Fibroblast of mammary gland (primary cell): ENCODE measurements at places on chromosomes 3 and 15.
A peak's percentile ranks its signal among the peaks of the same experiment; 100 is the strongest.

- DNase-seq = peak; percentile 52
Observed at GRCh38 chr3:126845920-126846715, 136.8 kb upstream of the PLXNA1 start.

- DNase-seq = peak; percentile 89
Observed at GRCh38 chr15:101126618-101127505, 125.0 kb downstream of the CHSY1 start.

- peak; percentile 5 for DNase-seq
Observed at GRCh38 chr3:94862703-94863102, 799.8 kb downstream of the NSUN3 start.

DNA sequence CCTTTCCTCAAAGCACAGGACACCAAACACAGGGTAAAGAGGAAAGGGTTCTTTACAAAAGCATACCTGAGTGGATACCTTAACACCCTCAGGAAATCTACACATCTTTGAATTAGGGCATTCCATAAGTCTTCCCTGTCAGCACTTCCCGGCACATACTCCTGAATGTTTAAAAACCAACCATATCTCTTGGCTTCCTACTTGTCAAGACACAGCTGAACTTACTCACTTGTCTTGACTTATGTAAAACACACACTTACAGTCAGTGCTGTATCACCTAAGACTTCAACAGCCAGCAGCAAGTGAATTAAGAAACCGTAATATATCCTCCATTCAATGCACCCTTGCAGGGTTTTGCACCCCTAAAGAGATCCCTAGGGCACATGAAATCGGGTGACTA, 17.5 kb downstream of the IL1RAP start:
- no peak for DNase-seq

DNA sequence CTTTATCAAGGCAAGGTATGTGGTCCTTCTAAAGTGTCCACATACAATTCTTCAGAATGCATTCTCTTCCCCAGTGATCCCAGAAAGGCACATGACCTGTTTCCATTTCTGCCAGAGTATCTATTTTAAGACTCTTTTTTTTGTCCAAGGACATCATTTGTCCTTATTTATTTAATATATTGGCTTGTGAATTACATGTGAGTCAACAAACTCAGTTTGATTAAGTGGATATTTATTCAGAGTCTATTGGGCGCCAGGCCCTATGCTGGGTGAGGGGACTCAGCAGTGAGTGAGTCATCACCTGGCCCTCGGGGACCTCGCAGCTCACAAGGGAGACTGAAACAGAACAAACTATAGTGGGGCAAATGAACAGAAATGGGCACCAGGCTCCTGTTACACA, 136.8 kb downstream of the SNRK start:
- peak; percentile 76 for DNase-seq

DNA sequence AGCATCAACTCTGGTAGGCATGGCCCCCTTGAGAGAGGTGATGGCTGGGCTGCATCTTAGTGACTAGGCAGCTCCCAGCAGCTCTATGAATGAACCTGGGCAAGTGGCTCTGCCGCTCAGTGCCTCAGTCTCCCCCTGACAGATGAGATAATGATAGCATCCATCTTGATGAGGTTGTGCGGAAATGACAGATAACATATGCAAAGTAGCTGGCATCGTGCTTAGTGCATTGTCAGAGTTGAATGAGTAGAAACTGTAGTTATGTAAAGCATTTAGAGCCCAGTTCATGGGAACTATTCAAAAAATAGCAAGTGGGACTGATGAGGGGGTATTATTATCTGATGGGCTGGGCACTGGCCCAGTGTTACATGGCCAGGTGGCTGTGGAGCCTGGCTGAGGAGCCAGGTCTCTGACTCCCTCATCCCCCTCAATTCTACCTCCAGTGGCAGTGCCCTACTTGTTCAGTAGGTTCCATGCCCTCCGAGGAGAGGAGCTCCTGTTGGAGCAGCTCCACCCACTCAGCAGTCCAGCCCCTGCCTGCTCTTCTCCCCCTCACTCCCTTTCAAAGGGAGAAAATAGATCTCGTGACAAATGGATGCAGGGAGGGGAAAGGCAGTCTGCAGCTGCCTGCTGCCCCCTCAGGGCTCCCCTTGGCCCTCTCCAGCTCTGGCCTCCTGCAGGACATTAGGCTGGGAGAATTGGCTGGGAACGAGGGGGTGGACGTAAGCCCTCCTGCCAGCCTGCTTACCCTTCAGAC, 6.6 kb downstream of the PRKCD start:
- no peak for DNase-seq

GRCh38 chr15:90583471-90584252, 53.9 kb downstream of the CRTC3 start:
- no peak for DNase-seq

DNA sequence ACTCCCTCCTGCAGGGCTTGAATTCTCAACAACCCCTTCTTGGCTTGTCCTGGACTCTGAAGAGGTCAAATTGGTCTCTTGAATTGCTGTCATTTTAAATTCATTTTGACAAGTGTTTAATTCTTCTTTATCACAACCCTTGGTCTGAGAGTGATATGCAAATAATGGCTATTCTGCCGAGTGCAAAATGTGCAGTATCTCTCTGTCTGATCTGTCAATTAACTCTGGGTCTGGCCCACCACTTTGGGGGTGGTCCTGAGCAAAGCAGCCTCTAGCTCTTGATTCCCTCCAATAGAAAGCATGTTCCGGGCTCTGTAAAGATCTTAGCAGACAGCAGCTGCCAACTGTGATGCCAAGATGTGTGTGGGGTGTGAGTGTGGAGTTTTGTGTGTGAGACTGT, 2.2 kb upstream of the IGDCC3 start:
- DNase-seq = no peak

DNA sequence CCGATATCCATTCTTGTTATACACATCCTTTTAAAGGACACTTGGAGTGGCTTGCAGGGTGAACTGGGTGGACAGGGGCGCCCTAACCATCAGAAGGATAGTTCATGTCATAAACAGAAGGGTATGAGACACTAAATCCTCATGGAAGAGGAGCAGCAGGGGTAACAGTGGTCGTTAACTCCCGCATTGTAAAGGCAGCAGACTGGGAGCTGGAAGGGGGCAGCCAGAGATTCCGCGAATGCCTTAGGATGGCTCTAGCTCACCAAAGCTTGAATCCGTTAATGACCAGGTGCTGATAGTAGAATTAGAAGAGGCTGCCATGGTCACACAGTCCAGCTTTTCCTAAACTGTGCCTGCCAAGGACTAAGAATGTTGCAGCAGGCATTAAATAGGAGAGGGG, 85.2 kb upstream of the ANKRD34C start:
- no peak for DNase-seq

- no peak for DNase-seq
Observed at GRCh38 chr3:132879656-132880055, 157.4 kb upstream of the NPHP3 start.

DNA sequence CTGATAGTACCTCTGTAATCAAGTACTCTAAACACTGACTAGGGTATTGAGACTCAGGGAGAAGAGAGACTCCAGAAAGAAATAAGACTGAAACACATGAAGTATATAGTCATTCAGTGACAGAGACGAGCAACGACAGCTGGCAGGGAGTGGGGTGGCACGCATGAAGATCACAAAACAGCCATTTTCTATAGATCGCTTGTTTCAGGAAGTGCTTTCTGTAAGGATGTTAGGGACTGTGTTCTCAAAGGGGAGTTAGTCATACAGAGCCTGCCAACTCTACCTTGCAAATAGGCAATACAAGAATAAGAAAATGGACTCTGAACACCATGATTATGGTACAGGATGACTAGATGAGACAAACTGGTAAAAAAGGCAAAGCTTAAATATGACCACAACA, 139.5 kb downstream of the TBL1XR1 start:
- peak; percentile 31 for DNase-seq

DNA sequence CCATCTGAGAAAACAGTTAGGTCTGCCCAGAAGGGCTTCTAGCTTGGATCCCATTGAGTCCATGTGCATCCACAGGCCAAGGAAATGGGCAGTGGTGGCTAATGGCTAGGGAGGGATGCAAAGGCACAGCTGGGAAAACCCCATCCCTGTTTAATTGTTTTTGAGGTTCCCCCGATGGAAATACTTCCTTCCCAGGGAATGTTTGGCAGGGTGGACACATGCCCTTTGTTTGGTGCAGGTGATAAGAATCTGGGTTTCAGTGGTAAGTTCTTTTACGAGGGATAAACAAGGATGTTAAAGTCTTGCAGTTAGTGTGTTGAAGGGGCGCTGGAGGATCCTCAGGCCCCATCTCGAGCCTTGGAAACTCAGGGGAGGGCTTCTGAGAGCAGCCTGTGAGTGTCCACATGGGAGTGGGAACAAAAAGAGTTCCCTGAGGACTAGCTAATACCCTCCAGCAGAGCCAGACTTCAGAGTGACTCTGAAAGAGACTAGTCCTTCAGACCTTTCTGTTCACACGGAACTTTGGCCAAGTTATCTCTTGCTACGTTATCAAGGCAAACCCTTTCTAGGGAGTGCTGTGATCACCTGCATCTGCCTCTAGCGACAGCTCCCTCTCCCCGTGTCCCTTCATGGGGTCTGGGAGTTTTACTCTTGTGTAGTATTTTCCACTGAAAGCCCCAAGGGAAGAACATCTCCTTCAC, 17.4 kb downstream of the PTPRG start:
- DNase-seq = no peak

- DNase-seq = peak; percentile 76
Observed at GRCh38 chr3:192851821-192852372, 65.8 kb downstream of the MB21D2 start.

DNA sequence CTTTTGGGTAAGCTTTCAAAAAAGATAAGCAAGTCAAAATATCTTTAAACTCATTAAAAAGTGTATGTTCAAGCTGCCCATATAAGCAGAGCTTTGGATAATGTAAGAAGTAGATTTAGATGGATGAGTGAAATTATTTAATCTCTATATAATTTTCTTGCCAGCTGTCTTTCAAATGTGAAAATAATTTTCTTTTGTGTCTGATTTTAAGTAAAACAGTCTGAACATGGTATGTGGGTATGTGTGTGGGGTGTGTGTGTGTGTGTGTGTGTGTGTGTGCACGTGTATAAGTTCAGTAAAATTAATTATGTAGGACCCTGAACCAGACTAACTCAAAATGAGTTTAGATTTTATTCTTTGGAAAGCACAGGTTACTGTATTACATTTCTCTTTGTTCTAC, 155.2 kb upstream of the CGNL1 start:
- no peak for DNase-seq

GRCh38 chr3:97009427-97010019, 195.1 kb downstream of the EPHA6 start:
- no peak for DNase-seq
